Activated naive CD4-positive, alpha-beta T cell treated with Interleukin-2 at 50 U/mL for 16 hours (primary cell): ENCODE measurements at places on chromosomes 5 and 9.

GRCh38 chr9:24793787-24794186 is 248.1 kb upstream of the IZUMO3 start:
- DNase-seq = no peak

GRCh38 chr5:157578079-157578780 is 2.7 kb upstream of the ADAM19 start:
- no peak for DNase-seq

DNA sequence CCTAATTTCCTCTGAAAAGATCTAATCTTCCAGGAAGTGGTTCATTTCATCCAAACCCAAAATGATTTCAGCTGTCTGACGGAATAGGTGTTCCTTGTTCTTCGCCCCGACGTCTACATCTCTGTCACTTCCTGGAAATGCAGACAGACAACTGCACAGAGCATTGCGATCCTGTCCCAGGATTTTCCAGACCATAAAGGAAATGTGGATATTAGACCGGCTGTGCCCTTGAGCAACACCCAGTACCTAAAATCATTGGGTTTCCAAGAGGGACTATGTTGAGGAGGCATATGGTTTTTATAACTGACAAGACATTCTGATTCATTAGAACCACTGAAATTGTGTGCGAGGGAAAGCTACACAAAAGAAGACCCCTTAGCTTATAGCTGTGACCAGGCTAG is 74.2 kb downstream of the MSX2 start:
- no peak for DNase-seq

- DNase-seq = no peak
Measured at GRCh38 chr5:139438707-139439012, 665 bp downstream of the DNAJC18 start.

GRCh38 chr9:135326633-135327152 is 152.9 kb upstream of the PPP1R26 start:
- DNase-seq = no peak

GRCh38 chr5:38666668-38667498 is 110.4 kb upstream of the LIFR start:
- no peak for DNase-seq

- DNase-seq = no peak
Measured at GRCh38 chr5:107461770-107462169, 209.0 kb downstream of the EFNA5 start.

DNA sequence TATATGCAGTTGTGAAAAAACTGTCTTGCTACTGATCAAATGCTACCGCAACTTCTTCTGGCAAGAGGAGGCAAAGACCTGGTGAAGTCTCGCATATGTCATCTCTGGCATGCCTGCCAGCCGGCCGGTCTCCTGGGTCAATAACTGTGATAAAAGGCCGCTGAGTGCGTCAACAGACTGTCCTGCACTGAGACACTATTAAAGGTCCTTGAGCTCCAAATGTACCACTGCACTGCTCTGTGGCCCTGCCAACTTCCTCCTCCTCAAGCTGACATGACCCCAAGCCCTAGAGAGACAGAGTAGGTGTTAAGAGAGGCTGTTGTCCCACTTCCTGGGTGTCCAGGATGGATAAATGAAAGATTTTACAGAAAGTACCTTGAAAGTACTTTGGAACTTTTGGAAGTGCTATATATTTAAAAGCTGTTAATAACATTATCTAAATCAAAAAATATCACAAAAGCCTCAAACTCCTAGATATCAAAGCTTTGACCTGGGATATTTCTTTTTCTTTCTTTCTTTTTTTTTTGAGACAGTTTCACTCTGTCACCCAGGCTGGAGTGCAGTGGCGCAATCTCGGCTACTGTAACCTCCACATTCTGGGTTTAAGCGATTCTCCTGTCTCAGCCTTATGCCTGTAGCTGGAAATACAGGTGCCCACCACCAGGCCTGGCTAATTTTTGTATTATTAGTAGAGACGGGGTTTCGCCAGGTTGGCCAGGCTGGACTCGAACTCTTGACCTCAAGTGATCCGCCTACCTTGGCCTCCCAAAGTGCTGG is 31.5 kb downstream of the RAPGEF1 start:
- DNase-seq = no peak

DNA sequence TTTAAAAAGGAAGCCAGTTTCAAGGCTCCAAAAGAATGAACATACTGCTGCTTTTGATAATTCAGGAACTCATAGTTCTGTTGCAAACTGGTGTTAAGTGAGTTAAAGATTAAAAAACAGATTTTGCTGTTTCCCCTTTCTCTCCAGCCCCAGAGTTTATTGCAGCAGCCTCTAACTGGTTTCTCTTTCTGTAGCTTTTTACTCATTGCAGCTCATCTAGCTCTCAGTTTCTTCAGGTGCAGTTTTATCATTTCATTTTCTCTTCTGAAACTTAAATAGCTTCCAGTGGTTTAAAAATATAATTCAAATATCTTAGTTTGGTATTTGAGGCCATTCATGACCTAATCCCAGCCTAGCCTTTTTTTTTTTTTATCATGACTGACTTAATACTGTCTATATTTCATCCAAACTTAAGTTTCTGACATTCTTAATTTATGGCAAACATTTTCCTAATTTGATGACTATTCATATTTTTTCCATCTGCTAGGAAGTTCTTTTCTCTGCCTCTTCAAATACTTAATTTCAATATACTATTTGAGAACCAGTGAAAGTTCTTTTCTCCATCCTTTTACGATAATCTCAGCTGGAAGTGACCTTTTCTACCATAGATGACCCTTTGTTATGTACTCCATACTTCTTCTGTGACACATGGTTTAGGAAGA is 252.7 kb upstream of the GRIA1 start:
- DNase-seq = no peak

DNA sequence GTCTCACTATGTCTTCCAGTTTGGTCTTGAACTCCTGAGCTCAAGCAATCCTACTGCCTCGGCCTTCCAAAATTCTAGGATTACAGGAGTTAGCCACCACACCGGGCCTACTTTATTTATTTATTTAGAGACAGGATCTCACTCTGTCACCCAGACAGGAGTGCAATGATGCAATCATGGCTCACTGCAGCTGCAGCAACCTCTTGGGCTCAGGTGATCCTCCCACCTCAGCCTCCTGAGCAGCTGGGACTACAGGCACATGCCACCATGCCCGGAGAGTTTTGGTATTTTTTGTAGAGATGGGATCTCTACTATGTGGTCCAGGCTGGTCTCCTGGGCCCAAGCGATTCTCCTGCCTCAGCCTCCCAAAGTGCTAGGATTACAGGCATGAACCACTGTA is 32.8 kb downstream of the PHAX start:
- DNase-seq = no peak

DNA sequence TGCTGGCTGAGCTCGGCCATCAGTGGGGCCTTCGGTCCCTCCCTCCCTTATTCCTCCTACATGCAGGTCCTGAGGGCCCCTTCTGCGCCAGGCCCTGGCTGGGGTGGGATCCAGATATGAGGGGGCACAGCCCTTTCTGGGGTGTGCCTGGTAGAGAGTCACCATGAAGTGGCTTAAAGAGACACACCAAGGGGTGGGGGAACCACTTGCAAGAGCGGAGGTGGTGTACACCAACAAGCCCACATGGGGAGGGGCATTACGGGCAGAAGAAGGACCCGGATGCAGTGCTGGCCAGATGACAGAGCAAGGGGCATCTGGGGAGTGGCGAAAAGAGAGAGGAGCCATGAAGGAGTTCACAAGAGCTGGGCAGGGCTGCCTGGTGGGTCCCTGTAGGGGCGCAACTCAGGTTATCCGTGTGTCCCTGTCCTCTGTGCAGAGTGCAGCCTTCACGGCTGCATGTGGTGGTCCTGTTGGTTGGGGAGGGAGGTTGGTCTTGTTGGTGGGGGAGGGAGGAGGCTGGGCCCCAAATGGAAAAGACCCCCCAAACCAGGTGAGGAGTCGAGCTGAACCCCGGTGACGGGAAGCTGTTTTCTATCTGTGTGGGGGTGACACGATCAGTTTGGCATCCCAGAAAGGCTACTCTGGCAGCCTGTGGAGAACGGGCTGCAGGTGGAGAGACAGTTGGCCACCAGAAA is 158.1 kb downstream of the DAB2IP start:
- DNase-seq = no peak

DNA sequence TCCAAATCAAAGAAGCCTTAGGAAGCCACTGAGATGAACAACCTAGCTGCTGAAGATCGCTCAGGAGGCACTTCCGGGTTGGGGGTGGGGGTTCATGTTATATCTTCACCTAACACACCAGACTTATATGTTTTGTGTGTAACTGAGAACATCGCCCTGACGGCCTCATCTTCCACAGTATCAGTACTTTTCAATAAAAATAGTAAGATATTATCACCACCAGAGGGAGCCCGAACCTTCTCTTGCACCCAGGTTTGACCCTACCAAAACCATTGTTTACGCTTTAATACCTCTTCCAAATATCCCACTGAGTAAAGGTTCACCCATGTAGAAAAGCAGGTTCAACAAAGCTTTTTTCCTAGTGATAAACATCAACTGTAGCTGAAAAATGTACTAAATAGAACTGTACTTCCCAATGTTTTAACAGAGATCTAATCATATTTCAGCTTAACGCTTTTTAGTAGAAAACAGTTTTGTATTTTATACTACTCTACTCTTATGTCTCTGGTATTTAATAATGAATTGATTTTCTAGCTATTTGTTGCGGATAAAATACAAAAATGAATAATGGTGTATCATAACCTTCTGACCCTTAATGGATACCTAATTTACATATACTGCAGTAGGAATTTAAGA is 244.0 kb downstream of the EPB41L4A start:
- DNase-seq = peak; percentile 15

GRCh38 chr5:67215519-67216471 is 19.2 kb upstream of the CD180 start:
- DNase-seq = peak; percentile 60

DNA sequence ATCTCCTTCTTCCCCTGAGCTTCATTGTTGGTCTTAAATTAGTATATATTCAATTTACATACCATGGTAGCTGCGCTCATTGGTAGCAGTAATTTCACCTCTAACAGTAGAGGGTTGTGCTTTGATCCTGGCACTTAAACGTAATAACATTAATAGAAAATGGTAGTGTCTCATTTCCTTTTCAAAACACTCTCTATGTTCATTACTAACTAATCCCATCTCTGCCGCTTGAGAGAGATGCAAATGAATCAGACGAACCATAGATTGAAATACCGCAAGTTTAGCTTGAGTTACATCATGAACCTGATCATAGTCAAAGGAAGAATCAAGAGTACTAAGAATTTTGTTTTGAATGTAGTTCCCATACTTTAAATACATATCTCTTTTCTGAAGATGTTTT is 2.2 kb downstream of the THBS4 start:
- no peak for DNase-seq

DNA sequence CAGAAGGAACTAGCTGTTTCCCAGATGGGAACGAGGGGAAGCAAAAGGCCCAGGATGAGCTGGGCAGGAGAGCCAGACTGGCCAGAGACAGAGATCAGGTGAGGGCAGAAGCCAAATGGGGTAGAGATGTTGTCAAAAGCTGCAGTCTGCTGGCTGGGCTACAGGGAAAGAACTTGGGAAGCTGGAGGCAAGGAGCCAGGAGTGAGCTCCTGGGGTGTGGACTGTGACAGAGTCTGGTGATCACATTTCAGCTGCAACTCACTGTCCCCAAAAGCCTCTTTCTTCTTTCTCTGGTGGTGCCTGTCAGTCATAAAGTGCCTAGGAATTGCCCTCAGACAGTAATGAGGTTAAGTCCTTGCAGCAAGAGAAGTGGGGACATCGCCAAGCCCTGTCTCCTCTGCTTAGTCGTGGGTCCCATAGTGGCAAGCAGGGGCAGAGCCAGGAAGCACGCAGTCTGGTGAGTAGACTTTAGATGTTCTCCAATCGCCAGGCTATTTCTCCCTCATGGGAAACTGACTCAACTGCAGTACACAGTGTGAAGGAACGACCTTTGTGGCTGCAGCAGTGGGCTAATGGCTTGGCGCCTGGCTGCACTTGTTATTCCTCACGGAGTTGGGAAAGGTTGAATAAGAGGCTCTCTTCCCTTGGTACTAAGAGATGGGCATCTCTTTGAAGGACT is 2.5 kb upstream of the FSD1L start:
- DNase-seq = no peak

GRCh38 chr5:108381350-108381953 is 446 bp downstream of the FBXL17 start:
- peak; percentile 81 for DNase-seq

DNA sequence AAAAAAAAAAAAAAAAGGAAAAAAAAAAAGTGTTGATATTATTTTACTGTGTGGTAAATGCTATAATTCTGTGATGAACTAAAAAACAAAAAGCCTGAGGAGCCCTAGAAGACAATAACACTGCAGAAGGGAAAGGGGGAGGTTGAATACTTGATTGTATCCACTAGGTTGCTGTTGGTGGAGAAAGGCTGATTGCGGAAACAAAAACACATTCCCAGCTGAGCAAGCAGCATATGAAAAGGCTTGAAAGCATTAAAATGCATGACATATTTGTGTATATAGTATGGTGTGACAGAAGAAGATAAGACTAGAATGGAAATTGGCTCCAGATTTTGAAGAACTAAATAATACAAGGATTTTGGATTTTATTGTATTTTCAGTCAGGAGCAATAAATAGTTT is 8.9 kb downstream of the RABGAP1 start:
- DNase-seq = no peak

DNA sequence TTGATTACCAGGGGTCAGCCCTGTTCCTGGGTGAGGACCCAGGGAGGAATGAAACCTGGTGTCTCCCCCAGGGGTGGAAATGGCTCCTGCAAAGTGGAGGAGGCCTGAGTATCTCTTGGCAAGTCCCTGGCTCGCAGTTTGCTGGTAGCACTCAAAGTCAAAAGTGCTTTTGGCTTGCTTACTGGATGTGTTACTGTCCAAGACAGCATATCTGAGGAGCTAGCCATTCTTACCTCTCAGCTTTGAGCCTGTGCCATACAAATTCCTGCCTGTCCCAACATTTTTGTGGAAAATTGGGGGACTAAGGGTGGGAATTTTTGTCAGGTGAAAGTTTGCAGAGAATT is 9.9 kb downstream of the ZNF618 start:
- DNase-seq = no peak

GRCh38 chr5:124745007-124745927 is 1.2 kb downstream of the ZNF608 start:
- DNase-seq = no peak

DNA sequence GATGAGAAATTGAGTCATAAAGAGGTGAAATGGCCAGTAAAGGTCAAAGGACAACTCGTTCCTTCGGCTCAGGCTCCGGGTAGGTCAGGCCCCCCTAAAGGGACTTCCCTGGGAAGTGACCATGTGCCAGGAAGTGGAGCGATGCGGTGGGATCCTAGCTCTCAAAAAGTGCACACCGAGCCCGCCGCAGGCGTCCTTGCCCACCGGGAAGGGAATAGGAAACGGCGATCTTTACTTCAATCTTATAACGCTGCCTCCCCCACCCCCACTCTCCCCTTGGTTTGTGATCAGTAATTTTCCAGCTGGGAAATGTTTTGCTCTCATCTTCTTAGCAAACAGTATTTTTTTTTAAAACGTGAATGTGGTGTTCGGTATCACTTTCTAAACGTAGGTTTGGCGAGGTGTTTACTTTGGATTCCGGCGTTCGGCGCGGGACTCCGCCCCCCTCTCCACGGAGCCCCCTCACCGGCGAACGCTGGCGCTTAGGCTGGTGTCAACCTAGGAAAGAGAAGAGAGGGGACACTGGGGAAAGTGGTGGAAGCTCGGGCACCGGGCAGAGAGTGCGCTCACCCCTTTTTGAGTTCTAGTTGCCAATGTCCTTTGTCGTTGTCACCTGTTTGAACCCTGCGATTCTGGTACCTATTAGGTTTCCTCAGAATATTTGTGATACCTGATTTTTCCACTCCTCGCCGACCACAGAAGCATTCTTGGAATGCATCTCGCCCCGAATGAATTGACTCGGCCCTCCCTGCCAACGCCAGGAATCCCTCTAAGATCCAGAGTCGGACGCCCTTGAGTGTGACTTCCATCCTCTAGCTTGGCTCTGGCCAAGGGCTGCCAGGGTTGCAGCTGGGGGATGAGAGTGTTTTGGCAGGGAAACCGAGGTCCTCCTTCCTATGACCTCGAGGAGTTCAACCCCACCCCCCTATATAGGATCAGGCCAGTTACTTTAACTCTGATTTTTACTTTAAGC is 1.8 kb upstream of the KLF4 start:
- no peak for DNase-seq
